ENCODE measurements at places on chromosomes 16 and 17. TPM values are rescaled to one million over a fixed set of nuclear protein-coding genes. Genes with fewer than 3 reads are reported as not detected.

GRCh38 chr16:88750854-88751253 lies 34.2 kb downstream of the PIEZO1 start:
- DNase-seq, result no peak

GRCh38 chr17:83099086-83099555 lies 19.7 kb downstream of the METRNL start:
- no peak for DNase-seq

DNA sequence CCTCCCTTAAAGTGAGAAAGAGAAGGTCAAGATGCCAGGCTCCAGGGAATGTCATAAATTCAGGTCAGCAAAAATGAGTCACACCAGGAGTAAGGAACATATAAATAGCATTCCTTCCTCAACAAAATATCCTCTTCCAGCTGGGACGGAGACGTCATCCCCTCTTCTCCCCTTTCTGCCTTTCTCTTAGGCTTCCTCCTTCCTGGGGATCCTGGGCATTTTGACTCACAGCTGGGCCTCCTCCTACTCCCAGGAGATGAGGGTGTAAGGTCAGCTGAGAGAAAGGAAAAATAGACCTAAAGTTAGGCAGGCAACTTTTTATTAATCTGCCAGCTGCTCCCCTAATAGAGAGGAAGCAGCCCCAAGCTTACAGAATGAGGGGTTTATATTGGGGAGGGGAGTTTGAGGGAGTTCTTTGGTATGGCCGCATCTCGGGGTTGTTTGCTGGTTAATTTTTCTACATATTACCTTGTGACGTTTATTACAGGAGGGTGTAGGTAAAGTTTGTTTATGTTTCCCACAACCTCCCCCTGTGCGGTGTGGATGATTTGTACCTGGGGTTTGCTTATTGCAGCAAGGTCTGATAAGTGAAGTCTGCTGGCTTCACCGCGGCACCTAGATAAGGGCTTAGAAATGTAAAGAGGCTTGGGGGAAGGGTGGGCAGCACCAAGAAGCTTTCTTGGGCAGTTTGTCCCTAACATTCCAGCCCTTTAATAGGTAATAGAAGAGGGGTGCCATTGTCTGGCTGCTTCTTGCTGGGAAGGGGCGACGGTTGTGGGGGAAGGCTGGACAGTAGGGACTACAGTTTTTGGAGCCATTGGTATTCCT lies 7.1 kb upstream of the ZNF747 start:
- DNase-seq, result no peak

GRCh38 chr17:31533546-31534155 lies 142.2 kb downstream of the RAB11FIP4 start:
- no peak for DNase-seq

DNA sequence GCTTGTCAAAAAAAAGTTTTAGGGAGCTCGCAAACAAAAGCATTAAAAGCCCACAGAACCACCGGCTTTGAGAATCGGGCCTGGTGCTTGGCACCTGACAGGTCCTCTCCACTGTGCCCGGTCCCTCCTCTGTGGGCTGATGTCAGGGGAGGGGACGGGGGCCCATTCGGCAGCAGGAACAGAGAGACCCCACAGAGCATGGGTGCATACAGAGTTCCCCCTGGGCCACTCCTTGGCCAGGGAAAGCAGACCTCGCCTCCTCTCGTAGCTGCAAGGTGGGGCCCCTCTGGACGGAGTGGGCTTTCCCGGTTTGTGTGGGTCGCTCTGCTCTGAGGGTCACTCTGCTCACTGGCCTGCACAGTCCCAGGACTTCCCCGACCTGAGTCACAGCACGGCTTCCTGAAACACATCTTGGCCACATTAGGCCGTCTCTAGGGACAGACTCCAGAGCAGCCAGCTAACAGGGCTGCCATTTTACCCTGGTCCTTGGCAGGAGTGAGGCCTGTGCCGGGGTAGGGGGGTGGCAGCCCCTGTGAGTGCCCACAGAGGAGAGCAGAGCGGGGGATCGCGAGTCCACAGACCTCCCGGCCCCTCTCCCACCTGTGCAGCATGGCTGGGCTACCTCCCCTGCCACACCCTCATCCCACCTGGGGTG lies 11.1 kb downstream of the CBFA2T3 start:
- DNase-seq, result no peak

DNA sequence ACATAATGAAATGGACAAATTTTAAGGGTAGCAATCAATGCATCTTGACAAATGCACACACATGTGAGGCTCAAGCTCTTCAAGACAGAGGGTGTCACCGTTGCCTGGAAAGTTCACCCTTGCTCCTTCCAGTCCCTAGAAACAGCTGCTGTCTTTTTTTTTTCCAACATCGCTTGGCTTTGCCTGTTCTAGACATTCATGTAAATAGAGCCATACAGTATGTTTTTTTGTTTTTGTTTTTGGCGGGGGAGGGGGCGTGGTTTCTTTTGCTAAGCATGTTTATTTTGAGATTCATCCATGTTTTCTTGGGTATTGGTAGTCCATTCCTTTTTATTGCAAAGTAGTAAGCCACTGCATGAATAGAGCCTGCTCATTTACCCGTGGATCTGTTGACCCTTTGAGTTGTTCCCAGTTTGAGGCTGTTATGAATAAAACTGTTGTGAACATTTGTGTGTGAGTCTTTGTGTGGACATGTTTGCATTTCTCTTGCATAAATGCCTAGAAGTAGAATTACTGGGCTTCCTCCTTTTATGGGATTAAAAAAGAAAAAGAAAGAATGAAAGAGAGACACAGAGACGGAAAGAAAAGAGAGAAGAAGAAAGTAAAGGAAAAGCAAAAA lies 78.4 kb downstream of the NT5M start:
- DNase-seq, result no peak

DNA sequence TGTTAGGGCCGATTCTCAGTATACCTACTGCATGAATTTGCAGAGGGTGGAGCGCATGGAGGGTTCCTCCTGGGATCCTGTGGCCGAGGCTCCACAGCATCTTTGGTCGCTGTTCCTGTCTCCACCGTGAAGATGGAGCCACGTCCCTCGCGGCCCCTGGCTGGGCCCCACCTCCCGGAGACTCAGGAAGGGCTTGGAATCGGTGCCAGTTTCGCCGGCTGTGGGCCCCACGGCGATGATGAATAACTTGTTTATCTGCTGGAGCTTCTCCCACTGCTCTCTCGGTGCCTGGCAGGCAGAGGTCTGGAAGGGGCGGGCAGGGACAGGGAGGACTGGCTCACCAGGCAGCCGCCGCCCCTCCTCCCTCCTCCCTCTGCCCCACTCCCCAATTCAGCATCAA lies 8.1 kb downstream of the SLC5A11 start:
- no peak for DNase-seq

DNA sequence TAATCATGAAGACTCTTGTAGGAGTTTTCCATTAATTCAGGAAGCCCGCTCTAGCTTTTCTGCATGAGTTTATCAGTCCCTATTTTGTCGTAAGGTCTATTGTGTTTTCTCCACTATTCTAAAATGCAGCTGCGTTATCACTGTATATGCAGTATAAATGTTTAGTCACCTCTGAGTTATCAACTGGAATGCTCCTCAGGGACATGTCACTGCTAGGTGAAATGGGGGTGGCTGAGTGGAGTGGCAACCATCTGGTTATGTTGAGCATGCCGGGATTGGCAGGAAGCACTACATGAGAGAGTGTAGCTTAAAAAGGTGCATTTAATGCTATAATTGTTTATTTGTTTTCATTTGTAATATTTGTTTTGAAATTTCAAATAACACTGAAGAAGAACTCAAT lies 285.2 kb upstream of the ELAC2 start:
- DNase-seq, result no peak

- no peak for DNase-seq
Observed at GRCh38 chr17:74842146-74842598, 17.5 kb downstream of the GRIN2C start.

GRCh38 chr16:65523283-65523944 lies 401.6 kb upstream of the CDH11 start:
- DNase-seq, result no peak

DNA sequence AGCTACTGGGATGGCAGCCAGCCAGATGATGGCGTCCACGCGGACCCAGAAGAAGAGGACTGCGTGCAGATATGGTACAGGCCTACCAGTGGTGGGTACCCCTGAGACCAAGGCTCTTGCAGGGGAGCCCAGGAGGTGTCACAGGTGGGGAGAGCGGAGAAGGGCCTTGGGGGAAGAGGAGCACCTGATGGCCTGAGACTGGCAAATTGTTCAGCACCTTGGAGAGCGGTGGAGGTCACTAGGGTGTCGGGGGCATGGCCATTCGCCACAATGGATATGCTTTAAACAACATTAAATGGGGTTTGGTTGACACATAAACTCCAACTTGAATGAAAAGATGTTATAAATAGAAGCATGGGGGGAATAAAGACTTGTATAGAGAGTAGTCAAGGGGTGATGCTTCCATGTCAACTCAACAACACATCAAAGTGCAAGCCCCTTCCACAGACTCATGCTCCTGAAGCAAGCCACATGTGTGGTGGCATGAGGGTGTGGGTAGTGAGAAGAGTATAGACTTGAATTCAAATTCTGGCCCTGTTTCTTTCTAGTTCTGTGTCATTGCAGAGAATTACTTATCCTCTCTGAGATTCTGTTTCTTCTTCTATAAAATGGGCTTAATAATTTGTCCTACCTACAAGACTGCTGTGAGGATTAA lies 22.2 kb downstream of the CLEC19A start:
- DNase-seq, result peak; percentile 26

GRCh38 chr16:83807710-83808572 lies at the start of gene HSBP1:
Gene HSBP1, plus strand, starts transcription at chr16:83807978. Its CDS starts 99 bp downstream, at chr16:83808077.
- DNase-seq, result peak; percentile 95

GRCh38 chr16:76277460-76278030 lies 344 bp downstream of the CNTNAP4 start:
- no peak for DNase-seq

GRCh38 chr17:57861790-57862693 lies 12.2 kb upstream of the MRPS23 start:
- no peak for DNase-seq

DNA sequence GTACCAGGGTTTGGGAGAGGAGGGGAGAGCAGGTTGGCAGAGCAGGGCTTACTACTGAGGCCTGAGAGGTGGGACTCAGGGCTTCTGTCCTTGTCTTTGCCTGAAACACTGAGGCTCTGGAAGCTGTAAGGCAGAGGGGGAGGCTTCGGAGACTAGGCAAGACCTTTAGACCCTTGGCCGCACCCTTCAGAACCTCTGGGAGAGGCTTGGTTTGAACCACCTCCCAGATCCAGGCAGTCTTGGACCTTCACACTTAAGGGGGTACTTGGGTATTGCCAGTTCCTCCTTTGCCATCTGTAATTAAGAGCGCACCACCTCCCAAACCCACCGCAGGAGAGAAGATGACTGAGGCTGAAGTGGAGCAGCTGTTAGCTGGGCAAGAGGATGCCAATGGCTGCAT lies 12.9 kb downstream of the MYL4 start:
- no peak for DNase-seq

DNA sequence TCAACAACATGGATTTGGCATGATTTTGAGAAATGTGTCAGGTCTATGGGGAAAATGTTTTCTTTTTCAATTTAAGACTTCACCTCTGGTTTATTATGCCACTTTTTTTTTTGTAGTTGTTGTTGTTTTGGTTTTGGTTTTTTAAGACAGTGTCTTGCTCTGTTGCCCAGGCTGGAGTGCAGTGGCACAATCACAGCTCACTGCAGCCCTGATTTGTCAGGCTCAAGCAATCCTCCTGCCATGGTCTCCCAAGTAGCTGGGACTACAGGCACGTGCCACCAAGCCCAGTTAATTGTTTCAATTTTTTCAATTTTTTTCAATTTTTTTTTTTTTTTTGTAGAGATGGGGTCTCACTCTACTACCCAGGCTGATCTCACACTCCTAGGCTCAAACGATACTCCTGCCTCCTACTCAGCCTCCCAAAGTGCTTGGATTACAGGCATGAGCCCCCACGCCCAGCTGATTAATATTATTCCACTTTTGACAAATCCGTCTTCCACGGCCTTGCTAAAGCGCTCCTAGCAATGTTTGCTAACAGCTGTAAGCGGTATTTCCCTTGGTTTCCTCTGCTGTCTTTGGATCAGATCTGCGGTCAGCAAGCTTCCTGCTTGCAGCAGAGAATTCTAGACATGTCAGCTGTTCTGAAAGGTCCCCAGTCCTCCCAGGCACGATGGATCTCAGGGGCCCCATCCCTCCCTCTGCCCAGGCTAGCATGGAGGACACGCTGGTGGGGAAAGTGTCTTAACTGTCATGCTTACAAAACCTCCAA lies 7.0 kb upstream of the MILR1 start:
- peak; percentile 40 for DNase-seq

DNA sequence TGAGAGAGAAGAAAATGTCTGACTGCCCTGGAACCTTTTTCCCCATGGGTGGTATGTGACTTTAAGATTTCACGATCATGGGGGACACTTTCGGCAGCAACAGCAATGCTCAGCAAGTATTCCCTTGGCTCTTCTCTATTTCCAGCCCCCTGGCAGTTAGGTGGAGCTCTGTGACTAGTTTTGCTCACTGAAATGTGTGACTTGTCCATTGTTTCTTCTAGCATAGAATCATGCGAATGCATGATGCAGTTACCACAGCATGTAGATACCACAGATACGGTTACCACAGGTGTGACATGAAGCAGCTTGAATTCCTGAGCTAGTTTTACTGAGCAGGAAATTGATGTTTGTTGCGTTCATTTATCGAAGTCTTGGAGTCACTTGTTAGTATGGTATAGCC lies 1034.5 kb upstream of the EEF2KMT start:
- DNase-seq, result no peak

GRCh38 chr17:76671912-76672262 lies 28.3 kb upstream of the ST6GALNAC1 start:
- no peak for DNase-seq

DNA sequence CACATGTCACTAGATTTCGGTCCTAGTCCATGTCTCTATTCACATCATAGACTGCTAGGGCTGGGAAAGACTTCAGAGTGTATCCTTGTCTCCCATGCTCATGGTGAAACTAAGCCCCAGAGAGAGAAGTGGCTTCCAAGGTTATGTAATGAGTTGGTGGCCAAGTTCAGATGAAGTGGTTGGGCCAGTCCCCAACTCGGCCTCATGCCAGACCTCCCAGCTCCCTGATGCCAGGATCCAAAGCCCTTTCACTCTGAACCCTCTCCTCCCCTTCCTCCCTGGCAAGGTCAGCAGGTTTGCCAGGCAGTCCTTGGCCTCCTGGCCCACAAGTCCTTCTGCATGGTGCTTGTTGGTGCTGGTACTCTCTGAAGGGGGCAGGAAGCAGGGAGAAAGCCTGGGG lies 189.7 kb downstream of the AXIN2 start:
- DNase-seq, result no peak

SHISA6 gene
- not detected for total RNA-seq

LONP2 gene
- total RNA-seq, result 54.2 TPM

ANKRD40CL gene
- total RNA-seq, result not detected

NPIPB9 gene
- total RNA-seq, result 3.7 TPM

ENPP7 gene
- total RNA-seq, result not detected

LHX1 gene
- not detected for total RNA-seq

MT1G gene
- 30.6 TPM for total RNA-seq

CDH13 gene
- total RNA-seq, result not detected

KRTAP3-2 gene
- total RNA-seq, result not detected

MAP2K6 gene
- total RNA-seq, result 11.6 TPM

ABR gene
- 156 TPM for total RNA-seq

BICDL2 gene
- 0.94 TPM for total RNA-seq

PMFBP1 gene
- 2.9 TPM for total RNA-seq

PIK3R5 gene
- 73.9 TPM for total RNA-seq

FOXC2 gene
- not detected for total RNA-seq

All from activated CD8-positive, alpha-beta T cell treated with anti-CD3 and anti-CD28 coated beads, Interleukin-2, amount 10 ng/mL, durations not matched to agents 7 days and 5 days (primary cell).